ENCODE measurements at places on chromosomes 16 and 17.

GRCh38 chr16:57045694-57046381 lies 46.5 kb upstream of the CPNE2 start:
- DNase-seq = no peak

- no peak for DNase-seq
Observed at GRCh38 chr17:17201907-17202306, 4.2 kb downstream of the PLD6 start.

- no peak for DNase-seq
Observed at GRCh38 chr17:38511150-38512108, 83.2 kb downstream of the ARHGAP23 start.

- no peak for DNase-seq
Observed at GRCh38 chr16:85238233-85238647, 126.0 kb upstream of the CIBAR2 start.

DNA sequence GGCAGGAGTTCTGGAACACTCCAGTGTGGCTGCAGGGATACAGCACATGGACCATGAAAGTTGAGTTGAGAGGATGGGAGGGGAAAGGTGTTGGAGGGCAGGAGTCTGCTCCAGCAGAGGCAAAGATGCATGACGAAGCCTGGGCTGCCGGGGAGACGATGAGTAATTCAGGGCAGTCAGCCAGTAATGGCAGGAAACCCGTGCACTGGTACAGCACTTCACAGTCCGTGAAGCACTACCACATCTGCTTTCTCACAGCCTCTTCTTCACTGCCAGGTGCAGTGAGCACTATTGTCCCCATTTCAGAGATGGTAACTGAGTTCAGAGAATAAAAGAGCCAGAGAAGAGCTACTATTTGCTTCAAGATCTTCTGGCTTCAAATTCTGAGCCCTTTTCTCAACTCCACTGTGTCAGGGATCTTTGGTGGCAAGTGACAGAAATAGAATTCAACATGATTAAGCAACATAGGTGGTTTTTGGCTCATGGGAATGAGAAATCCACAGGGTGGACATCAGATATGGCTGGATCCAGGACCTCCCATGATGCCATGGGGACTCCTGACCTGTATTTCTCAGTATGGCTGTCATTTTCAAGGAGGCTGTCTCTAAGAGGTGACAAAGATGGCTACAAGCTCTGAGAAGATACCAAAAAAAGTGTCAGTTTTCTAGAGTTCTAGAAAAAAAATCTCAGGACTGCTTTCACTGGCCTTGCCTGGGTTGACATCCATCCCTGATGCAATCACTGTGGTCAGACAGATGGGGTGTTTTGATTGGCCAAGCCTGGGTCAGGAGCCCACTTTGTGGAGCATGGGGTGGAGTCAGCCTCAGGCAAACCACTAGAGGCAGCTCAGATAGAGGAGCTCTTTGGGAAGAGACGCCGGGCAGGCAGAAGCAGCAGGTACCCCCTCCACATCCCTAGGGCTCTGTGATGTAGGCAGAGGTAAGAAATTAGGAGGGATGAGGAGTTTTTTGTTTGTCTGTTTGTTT lies 24.7 kb downstream of the IL21R start:
- no peak for DNase-seq

DNA sequence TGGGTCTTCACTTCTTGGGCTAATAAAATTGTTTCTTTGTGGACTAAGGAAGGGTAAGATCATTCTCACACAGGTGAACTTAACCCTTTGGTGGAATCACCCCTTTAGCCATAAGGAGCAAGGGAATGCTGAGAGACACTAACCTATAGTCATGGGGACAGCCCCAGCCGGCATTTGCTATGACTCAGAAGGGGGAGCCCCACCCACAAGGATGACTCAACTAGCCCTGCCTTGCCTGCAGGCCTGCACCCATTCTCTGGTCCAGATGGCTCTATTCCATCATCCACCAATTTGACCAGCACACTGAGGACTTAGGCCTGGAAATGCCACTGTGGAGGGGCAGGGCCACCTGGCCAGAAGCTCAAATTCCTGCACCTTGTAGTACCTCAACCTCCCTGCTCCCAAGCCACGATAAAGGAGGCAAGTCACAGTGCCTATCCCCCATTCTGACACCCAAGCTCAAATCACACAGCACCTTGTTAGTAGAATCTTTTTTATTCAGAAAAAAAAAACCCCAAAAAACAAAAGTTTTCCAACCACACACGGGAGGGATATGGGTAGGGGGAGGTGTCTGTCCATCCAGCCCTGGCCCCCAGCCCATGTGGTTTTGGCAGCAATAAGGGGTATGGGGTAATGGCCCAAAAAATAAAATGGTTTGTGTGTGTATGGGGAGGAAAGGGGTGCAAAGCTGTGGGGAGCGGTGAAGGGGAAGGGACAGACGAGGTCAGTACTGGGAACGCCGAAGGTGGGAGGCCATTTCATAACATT lies 3.0 kb downstream of the PFN1 start:
- peak; percentile 38 for DNase-seq

- peak; percentile 77 for DNase-seq
Observed at GRCh38 chr16:17476414-17477259, 5.9 kb upstream of the XYLT1 start.

DNA sequence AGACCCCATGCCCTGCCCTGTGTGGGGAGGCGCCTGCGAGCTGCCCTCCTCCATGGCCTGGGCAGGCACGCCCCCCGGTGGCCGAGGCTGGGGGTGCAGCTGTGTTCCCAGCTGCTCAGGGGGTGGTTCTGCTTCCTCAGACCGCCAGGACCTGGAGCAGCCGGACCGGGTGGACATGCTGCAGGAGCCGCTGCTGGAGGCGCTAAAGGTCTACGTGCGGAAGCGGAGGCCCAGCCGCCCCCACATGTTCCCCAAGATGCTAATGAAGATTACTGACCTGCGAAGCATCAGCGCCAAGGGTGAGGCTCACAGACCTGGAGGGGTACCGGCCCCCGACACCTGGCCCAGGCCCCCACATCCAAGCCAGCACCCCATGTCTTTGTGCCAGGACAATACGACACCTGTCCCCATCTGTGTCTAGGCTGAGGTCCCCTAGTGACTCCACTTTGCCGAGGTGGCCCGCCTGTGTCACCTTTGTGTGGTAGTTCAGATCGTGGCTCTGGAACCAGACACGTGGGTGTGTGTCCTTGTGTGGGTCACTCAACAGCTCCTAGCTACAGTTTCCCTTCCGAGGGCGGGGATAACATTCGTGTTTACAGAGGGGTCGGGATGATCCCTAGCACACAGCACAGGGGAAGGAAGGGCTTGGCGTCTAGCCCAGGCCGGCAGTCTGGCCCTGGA lies 9.3 kb downstream of the GJD3 start:
- peak; percentile 33 for DNase-seq

- no peak for DNase-seq
Observed at GRCh38 chr16:9343276-9343675, 251.8 kb downstream of the HAPSTR1 start.

- DNase-seq = no peak
Observed at GRCh38 chr17:74875977-74876593, 3.3 kb upstream of the FDXR start.

DNA sequence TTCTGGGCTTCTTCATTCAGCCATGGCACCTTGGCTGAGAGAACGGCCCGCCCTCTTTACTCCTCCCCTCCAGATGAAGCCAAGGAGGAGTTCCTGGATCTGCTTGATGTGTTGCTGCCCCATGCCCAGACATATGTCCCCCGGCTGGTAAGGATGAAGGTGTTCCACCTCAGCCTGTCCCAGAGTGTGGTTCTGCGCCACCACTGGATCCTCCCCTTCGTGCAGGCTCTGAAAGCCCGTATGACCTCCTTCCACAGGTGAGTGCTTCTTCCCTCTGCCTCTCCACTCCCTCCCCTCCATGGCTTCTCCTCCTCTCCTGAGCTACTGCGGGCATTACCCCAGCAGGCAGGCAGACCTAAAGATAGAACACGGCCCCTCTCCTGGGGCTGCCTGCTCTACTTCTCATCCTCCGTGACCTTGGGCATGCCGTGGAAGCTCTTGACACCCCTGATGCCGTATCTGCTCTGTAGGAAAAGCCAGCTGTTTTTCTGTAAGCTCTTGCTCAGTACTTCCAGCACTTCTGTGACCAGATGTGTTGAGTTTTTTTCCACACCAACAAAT lies 8.7 kb downstream of the USB1 start:
- no peak for DNase-seq

- DNase-seq = no peak
Observed at GRCh38 chr17:42354956-42355843, 33.0 kb downstream of the STAT3 start.

GRCh38 chr17:57954397-57955182 lies 622 bp downstream of the CUEDC1 start:
- DNase-seq = peak; percentile 57

DNA sequence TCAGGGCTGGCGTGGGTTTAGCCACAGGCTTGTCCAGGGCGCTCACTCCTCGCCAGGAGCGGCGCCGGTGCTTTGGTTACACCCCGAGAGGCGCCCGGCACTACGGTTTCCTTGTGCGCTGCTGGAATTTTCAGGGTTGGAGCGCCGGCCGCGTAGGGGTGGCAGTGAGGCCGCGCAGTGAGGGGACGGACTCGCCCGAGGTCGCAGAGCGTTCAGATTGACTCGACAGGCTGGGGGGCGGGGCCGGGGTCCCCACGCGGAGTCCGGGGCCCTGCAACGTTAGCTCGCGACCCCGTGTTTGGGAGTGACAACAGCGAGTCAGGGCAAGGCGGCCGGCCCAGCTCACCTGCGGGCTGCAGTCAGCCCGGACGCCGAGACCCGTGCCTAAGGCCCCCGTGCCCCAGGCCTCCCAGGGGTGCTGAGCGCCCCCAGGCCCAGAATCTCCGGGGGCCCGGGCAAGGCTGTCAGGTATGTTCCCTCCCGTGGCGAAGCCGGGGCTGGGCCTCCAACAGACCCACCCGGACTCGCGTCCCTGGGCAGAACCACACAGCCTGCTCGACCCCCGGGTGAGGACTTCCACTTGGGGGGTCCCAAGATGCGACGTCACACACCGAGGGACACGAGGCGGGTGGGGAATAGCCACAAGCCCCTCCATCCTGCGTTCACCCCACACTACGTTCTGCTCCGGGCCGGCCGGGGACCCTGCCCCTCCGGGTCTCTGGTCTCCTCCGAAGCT lies 1.3 kb upstream of the ACTG1 start:
- DNase-seq = peak; percentile 88

- DNase-seq = peak; percentile 37
Observed at GRCh38 chr17:41710472-41711090, 1.6 kb upstream of the GAST start.

DNA sequence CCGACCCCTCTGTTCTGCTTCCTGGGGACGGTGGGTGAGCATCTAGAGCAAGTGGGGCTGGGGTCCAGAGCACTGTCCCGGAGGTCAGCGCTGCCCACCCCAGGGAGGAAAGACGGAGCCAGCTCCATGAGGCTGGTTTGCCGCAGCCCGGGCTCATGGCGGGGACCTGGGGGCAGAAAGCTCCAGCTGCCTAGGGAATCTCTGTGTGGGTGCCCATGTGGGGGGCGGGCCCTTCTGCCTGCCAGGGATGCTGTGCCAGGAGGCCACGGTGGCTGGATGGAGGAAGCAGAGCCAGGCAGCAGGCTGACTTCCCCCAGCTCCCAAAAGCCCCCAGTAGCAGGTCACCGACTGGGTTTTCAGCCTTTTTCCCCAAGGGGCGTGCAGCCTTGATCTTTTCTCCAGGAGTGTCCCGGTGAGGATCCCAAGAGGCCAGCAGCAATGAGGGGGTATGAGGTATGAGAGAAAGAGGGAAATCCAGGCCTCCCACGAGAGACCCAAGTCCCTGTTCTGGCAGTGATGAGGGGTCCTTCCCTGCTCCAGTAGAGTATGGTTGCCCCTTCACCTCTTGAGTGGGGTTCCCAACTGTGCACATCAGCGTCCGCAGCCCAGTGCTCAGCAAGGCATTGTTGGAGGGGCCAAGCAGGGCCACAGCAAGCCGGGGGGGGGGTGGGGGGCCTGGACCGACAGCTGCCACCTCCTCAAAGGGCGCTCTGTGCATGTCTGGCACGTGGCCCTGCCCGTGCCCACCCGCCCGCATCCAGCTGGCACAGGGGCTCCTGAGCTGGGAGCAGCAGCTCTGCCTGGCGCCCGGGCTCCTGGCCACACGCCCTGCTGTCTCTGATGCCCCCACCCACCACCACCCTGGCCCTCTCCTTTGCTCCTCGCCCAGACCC lies 15.6 kb upstream of the BCAR1 start:
- DNase-seq = peak; percentile 18

GRCh38 chr16:29757950-29758466 lies 12.2 kb upstream of the C16orf54 start:
- no peak for DNase-seq

- no peak for DNase-seq
Observed at GRCh38 chr16:11232852-11233726, 22.9 kb downstream of the SOCS1 start.

- peak; percentile 95 for DNase-seq
Observed at GRCh38 chr17:43578699-43579565, 32.8 kb upstream of the ETV4 start.

- DNase-seq = peak; percentile 80
Observed at GRCh38 chr17:83178533-83179304, 99.3 kb downstream of the METRNL start.

DNA sequence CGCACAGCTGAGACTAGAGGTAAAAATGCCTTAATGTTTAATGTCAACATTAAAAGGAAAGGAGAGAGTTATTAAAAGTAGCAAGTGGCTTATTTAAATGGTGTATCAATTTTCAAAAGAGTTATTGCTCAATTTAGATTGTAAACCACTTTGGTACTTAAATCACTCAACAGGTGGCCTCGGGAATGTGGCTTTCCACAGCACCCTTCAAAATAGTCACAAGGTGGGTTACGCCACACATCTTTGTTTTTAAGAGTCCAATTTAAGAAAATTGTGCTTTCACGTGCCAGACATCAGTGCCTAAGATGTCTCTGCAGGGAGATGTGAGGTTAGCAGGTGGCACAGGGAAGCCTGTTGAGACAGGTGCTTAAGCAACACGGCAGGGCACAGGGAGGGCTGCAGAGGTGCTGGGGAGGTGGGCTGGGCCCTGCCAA lies 27.5 kb upstream of the ADCY7 start:
- DNase-seq = peak; percentile 44

- DNase-seq = no peak
Observed at GRCh38 chr17:542943-543342, 171.7 kb downstream of the VPS53 start.

GRCh38 chr17:49456183-49456965 lies 38.7 kb upstream of the NGFR start:
- DNase-seq = no peak

- DNase-seq = no peak
Observed at GRCh38 chr17:39834017-39834416, 30.1 kb downstream of the IKZF3 start.

DNA sequence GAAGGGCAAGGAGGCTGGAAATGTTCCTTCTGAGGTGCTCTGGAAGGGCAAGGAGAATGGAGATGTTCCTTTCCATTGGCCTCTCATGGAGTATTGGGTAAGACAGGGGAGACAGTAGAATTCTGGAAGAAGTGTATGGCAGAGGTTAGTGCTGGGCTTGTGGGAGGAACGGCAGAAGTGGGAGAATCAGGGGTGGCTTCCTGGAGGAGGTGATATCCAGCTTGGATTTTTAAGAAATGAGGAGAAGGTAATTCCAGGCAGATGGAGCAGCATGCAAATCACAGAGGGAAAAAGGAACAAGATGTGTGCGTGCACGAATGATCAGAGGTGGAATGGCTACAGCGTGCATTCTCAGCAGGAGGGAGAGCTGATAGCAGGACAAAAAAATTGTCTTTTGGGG lies 45.1 kb upstream of the ASIC2 start:
- no peak for DNase-seq

GRCh38 chr17:10368561-10368960 lies 4.2 kb downstream of the MYH13 start:
- DNase-seq = no peak

GRCh38 chr17:5381542-5381941 lies 37.9 kb downstream of the NUP88 start:
- DNase-seq = no peak

GRCh38 chr17:1793447-1793806 lies 31.6 kb downstream of the SERPINF1 start:
- DNase-seq = peak; percentile 72

GRCh38 chr17:77380395-77381184 lies 239.8 kb downstream of the SEC14L1 start:
- no peak for DNase-seq

Data from NCI-H1417 (cell line).